Mesothelial cell of epicardium (in vitro differentiated cells): ENCODE measurements at places on chromosomes 4 and X. TPM values are rescaled to one million over a fixed set of nuclear protein-coding genes. Genes with fewer than 3 reads are reported as not detected.

Gene HPSE
- total RNA-seq = 0.80 to 1.0 TPM (median 0.97 TPM) in 3 replicates

DNA sequence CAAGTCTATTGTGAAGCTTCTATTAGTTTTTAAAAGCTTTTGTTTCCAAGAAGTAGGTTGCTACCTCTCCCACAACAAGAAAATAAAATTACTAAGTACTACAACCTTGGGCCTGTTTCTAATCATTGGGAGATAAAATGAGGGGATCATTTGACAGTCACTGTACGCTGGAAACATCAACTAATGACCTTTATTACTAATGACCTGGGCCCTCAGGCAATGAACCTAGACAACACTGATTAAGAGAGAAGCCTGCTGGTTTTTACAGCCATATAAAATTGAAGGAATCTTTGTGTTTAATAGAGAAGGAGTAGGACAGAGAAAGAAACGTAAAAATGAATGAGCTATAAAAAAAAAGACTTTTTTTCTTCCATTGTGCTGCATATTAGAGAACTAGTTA is 1000.9 kb downstream of the STPG2 start:
- H3K4me1 ChIP-seq = peaks cover 25% of the 10 kb centered on the region
- no peaks in the 10 kb centered on the region for H3K27me3 ChIP-seq
- no peak overlapping the region for H3K4me3 ChIP-seq

DNA sequence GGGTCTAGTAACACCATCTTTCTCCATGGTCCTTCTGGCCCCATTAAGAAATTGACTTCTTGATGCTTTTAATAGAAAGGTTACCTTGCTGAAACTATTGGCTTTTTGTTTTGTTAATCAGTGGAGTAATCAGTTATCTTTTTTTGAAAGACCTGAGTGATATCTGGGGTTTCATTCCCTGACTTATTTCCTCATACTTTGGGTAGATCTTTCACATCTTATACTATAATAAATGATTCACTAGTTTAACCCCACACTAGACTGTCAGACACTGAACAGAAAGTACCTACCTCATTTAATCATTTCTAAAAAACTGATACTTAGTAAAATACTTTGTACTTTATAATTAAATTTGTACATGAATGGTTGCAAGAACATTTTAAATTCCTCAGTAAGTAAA is 1021.1 kb downstream of the STIM2 start:
- DNase-seq = no peak
- H3K27ac ChIP-seq = no peak overlapping the region
- no peak overlapping the region for H3K4me3 ChIP-seq

GRCh38 chrX:149513825-149514428 is 8.8 kb upstream of the IDS start:
- peaks cover 22% of the 10 kb centered on the region for H3K4me1 ChIP-seq
- H3K27ac ChIP-seq = no peak overlapping the region
- no peak overlapping the region for H3K4me3 ChIP-seq
- H3K27me3 ChIP-seq = no peaks in the 10 kb centered on the region
- no peaks in the 10 kb centered on the region for H3K36me3 ChIP-seq

DNA sequence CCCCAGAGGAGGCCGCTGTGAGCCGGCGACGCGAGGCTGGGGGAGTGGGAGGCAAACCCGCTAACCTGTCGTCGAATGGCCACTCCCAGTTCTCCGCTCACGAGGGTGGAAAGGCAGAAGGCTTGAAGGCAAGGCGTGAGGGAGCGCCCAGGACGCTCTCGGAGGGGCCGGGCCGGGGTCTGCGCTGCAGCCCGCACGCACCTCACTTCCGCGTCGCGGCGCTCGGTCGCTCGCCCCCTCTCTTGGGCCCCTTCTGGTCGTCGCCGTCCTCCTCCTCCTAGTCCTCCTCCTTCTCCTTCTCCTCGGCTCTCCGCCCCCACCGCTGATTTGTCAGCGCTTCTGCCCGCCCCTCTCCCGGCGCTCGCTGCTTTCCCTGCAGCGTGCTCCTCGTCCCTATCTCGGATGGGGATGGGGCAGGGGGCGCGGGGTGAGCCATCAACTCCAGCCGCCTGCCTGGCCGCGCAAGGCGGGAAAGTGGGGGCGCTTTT is at the start of gene SNCA:
Gene SNCA, minus strand, starts transcription at position 265 of the 488 bp plus-strand sequence. CDS start 1,494 bp downstream, outside the sequence.
- H3K4me1 ChIP-seq = peaks cover 18% of the 10 kb centered on the region
- peak; percentile 54 for DNase-seq
- peak within 1 kb of the TSS; percentile 84 for H3K4me3 ChIP-seq
- peak within 1 kb of the TSS; percentile 83 for H3K27ac ChIP-seq

- DNase-seq = no peak
- H3K27me3 ChIP-seq = no peaks in the 10 kb centered on the region
- H3K36me3 ChIP-seq = peaks cover 5% of the 10 kb centered on the region
- peak overlapping the region; percentile 2 for H3K27ac ChIP-seq
- no peak overlapping the region for H3K4me3 ChIP-seq
- peaks cover 15% of the 10 kb centered on the region for H3K4me1 ChIP-seq
These were observed 35.1 kb downstream of the ATG4A start for GRCh38 chrX:108126661-108127060.

- DNase-seq = no peak
- no peak overlapping the region for H3K4me3 ChIP-seq
- H3K4me1 ChIP-seq = peaks cover 30% of the 10 kb centered on the region
- H3K27me3 ChIP-seq = no peaks in the 10 kb centered on the region
- no peak overlapping the region for H3K27ac ChIP-seq
- no peaks in the 10 kb centered on the region for H3K36me3 ChIP-seq
These were observed 152.3 kb downstream of the AMELX start for GRCh38 chrX:11445540-11445939.
